ENCODE measurements at places on chromosomes 12 and 14.

DNA sequence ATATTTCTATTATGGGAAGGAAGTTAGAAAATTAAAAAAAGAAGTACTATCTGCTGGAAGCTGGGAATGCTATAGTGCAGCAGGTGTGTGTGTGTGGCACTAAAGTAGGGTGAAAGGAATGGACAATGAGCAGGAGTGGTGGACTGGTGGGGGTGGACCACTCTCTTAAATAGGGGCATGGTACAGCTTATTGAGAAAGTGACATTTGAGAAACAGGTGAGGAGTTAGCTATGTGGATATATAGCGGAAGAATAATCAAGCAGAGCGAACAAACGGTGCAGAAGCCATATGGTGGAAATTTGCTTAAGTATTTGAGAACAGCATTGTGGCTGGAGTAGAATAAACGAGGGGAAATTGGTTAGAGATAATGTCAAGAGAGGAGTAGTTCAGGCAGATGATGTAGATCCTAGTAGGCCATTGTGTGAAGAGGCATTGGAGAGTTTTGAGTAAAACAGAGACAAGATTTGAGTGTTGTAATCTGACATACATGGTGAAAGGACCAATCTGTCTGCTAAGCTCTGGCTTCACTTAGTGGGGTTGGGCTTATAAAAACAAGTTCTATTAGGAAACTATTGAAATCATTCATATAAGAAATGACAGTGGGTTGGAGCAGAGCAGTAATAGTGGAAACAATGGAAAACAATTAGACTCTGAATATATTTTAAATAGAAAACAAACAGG is 149.2 kb upstream of the SYT10 start:
- no peak for DNase-seq

DNA sequence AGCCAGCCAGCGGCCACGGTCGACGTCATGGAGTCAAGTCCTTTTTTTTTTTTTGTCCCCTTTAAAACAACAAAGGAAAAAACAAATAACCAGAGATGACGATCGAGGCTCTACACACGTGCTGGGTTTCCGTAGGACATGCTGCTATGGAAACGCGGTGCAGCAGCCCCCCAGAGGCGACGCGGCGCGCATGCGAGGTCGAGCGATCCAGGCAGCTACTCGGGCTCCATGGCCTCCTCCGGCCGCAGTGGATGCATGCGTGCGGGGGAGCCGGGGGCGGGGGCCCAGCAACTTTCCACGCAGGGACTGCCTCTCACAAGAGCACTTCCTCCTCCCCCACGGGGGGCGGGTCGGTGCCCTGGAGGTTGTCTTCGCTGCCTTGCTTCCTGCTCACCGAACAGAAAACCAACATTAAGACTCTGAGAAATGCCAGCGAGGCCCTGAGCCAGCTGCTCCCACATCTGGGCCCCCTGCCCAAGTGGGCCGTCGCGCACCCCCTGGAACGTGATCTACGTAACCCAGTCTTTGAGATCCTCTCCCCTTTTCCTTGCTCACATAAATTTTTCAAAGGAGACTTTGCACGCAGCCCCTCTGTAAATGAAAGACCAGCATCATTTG is 30.7 kb downstream of the P2RX4 start:
- DNase-seq, result peak; percentile 15

DNA sequence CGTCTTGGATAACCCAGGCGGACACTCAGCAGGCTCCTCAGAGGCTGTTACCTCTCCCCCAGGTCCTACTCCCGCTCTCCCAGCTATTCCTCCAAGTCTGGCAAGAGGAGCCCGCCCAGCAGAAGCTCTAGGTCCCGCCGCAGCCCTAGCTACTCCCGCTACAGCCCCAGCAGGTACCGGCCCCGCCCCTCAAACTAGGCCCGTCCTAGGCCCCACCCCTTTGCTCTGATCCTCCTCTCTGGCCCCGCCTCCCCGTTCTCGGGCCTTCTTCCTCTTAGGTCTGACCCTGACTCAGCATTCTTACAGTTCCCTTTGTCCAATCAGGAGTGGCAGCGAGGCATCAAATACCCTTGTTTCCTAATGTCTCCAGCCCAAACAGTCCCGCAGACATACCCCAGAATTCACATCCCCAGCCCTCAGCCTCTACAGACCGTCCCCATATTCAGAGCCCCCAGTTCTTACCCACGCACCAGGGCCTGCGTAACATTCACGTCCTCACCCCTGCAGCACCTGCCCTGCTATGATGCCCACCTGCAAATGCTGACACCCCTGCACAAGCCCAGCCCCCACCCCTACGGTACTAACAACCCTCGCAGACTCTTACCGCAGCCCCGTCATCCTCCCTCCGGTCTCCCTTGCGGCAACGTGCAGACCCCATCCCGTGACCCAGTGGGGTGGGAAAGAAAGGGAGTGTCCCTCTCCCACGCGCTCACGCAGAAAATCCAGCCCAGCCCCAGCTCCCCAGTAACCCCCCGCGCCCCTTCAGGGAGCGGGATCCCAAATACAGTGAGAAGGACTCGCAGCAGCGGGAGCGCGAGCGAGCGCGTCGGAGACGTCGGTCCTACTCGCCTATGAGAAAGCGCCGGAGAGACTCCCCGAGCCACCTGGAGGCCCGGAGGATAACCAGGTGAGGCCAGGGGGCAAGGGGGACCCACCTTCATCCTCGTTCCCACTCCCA is 25.0 kb upstream of the HSPB8 start:
- no peak for DNase-seq

- DNase-seq, result no peak
Observed at GRCh38 chr14:94397289-94398181, 9.1 kb upstream of the SERPINA1 start.

DNA sequence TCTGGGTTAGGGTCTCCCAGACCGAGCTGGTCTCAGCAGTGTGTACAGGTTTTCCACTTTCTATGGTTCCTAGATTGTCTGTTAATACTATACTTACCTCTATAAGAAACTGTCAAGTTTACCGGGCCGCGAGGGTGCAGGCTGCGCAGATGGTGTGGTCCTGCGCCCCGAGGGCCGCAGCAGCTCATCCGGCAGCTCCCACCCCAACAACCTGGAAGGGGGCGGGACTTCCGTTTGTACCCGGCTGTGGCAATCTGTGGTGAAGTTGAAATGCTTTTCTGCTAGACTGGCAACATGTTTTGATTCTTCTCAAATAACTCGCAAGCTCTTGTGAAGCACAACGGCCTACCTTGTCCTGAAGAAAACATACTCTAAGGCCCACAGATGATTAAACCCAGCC is at the start of gene CLEC9A:
TSS of gene CLEC9A (plus strand) at position 237 of the 400 bp plus-strand sequence. CDS start 22,006 bp downstream, outside the sequence.
- no peak for DNase-seq

GRCh38 chr12:10186299-10186698 is 7.5 kb downstream of the TMEM52B start:
- DNase-seq, result no peak

- no peak for DNase-seq
Observed at GRCh38 chr12:116870306-116870705, 10.9 kb downstream of the HRK start.

DNA sequence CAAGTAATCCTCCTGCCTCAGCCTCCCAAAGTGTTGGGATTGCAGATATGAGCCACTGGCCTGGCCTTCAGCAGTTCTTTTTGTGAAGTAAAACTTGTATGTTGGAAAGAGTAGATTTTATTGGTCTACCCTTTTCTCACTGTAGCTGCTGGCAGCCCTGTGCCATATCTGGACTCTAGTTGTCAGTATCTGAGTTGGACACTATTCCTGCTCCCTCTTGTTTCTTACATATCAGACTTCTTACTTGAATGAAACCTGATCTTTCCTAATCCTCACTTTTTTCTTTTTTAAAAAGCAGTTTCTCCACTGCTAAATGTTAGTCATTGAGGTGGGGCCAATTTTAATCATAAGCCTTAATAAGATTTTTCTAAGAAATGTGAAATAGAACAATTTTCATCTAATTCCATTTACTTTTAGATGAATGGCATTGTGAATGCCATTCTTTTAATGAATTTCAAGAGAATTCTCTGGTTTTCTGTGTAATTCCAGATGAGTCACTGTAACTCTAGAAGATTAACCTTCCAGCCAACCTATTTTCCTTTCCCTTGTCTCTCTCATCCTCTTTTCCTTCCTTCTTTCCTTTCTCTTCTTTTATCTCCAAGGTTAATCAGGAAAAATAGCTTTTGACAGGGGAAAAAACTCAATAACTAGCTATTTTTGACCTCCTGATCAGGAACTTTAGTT is 88.7 kb downstream of the APAF1 start:
- no peak for DNase-seq

GRCh38 chr14:91402348-91402747 is 15.3 kb downstream of the CCDC88C start:
- no peak for DNase-seq

DNA sequence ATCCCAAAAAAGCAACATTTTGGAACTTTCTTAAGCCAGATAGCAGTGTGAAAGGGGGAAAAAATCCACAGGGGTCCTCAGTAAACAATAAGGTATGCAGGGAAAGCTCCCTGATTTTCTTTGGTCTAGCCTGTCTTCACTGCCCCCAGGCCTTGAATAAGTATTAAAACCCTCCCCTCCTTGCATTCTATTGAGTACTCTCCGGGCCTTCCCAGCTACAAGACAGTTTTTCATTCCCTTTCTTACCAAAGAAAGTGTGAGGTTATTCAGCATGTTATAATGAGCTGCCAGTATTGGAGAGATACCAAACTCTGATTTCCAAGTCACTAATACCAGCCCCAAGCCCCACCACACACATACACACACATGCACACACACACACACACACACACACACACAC is 59.8 kb upstream of the KIF21A start:
- DNase-seq, result no peak

- DNase-seq, result peak; percentile 52
Observed at GRCh38 chr14:22852940-22853767, 16.8 kb downstream of the MMP14 start.

DNA sequence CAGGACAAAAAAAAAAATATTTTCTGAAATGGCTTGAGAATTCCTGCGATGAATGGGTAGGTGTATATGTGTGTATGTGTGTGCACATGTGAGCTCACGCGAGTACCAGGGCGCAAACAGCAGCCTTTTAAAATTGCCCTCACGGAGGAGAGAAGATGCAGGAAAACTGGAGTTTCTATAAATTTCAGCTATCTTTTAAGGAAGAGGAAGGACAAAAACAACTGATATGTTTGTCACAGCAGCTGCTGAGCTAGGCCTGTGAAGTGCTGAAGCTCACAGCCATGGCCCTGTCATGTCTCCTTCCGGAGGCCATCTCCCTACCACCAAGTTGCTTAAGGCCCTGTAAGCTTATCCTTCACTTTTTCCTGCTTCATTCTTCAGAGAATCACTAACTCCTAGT is 40.8 kb downstream of the DUSP16 start:
- no peak for DNase-seq

DNA sequence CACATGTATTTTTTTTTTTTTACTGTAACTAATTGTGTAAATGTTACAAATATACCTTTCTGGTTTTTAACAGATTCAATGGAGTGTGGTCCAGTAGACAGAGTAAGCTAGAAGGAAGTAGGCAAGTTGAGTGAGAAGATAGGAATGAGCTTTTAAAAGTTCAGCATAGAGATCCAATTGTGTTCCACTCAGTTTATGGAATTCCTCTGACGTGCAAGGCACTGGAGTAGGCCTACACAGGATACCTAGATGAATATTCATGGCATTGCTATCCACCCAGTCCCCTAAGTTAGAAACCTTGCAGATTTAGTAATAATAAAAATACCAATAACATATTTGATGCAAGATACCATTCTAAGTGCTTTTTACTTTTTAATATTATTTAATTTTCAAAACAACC is 225.6 kb upstream of the ARID2 start:
- no peak for DNase-seq

DNA sequence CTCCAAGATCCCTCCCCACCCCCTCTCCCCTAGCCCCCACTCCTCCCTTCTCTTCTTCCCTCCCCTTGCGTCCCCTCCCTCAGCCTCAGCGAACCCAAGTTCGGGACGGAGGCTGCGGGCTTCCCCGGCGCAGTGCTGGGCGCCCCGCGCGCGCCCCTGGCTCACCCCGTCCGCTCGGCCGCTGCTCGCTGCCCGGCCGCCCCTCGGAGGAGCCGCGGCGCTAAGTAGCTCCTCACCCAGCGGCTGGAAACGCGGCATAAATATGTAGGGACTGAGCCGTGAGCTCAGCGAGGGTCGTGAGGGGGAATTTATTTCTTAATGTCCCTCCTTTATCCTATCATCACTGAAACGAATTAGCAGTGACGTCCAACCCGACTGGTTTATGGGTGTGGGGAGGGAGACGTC is at the start of gene NOS1:
TSS of gene NOS1 (minus strand) at position 280 of the 405 bp plus-strand sequence. CDS start 30,557 bp downstream, outside the sequence.
- DNase-seq, result no peak

GRCh38 chr12:120979220-120979861 is 998 bp downstream of the HNF1A start:
- no peak for DNase-seq

DNA sequence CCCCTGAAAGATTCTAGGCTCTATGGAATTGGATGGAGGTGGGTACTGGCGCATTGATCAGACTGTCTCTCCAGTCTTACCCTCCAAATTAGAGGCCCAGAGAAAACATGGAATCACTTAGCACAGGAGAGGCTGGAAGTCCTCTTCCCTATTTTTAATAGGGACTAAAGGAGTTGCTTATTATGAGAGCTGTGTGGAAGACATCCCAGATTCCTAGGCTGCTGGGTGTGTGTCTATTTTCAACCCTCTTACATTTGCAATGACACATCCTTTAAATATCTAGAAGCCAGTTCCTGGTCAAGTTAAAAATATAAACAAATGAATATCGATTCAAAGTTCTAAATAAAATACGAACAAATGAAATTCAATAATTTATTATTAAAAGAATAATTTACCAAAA is 58.3 kb upstream of the ARID2 start:
- no peak for DNase-seq

- DNase-seq, result no peak
Observed at GRCh38 chr14:27211741-27212140, 613.9 kb upstream of the NOVA1 start.

DNA sequence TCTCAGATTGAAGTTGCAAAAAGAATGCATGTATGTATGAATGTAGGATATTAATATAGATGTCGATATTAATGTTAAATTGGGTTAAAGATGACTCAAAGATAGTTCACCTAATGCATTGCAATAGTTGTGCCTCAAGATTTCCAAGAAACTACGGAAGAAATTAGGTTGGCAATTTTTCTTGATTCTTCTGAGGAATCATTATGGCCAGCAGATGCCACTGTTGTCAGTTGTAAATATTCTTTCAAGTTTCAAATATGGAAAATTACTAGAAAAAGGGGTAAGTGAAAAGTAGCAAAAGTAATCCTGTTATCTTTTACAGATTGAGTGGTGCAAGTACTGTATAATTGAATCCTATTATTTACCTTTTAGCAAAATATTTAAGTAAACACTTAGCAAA is 202.1 kb downstream of the ADAMTS20 start:
- DNase-seq, result peak; percentile 20

GRCh38 chr14:88604212-88604611 is 41.4 kb downstream of the ZC3H14 start:
- no peak for DNase-seq
